Nucleus accumbens (tissue), 56 donors: ENCODE measurements at places on chromosomes 4 and X.

GRCh38 chr4:91288702-91289311, 1015.0 kb upstream of the GRID2 start:
- DNase-seq: no peak

DNA sequence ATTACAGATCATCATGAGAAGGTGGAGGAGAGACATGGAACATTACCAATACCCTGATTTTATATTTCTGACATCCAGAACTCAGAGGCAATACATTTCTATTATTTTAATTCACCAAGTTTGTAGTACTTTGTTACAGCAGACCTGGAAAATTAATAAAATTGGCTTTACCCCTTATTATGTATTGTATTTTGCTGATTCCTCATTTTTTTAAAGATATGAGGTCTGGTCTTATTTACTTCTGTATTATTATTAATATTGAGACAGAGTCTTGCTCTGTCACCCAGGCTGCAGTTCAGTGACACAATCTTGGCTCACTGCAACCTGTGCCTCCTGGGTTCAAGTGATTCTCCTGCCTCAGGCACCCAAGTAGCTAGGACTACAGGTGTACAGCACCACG, 357.3 kb upstream of the TECRL start:
- no peak for DNase-seq

DNA sequence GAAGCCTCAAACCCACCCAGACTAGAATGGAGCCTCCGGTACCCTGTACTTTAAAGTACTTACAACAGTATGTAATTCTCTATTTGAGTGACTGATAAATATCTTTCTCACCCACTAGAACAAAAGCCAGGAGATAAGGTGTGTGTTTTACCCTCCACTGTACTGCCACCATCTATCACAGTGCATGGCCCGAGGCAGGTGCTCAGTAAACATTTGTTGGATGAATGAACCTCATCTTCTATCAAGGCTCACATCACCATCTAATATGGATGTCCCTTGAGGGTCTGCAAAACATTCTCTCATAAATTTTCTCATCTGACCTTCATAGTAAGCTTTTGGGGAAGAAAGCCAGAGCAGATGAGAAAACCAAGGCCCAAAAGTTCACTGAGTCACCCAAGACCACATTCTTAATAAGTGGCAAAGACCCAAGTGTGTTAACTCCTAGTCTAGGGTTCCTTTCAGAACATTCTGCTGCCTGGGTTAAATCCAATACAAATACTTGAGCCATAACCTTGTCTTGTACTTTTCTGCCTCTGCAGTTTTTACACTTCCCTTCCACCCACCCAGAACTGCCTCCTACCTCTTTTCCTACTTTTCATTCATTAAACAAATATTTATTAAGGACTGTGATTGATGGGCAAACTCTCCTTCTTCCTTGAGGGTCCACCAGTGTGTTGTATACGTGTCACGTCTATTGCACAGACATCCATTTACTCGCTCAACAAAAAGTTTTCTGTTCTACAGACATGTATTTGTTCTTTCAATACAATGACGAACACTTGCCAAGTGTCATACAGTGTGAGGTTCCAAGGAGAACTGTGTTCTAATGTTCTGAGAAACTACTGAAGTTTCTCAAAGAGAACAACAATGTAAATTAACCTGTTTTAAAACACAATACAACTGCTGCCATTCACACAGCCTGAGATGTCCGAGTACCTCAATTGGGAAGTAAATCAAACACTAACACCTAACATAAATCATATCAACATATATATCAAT, 35.7 kb downstream of the APBB2 start:
- DNase-seq: no peak

GRCh38 chr4:43048570-43048969, 156.1 kb downstream of the GRXCR1 start:
- no peak for DNase-seq

DNA sequence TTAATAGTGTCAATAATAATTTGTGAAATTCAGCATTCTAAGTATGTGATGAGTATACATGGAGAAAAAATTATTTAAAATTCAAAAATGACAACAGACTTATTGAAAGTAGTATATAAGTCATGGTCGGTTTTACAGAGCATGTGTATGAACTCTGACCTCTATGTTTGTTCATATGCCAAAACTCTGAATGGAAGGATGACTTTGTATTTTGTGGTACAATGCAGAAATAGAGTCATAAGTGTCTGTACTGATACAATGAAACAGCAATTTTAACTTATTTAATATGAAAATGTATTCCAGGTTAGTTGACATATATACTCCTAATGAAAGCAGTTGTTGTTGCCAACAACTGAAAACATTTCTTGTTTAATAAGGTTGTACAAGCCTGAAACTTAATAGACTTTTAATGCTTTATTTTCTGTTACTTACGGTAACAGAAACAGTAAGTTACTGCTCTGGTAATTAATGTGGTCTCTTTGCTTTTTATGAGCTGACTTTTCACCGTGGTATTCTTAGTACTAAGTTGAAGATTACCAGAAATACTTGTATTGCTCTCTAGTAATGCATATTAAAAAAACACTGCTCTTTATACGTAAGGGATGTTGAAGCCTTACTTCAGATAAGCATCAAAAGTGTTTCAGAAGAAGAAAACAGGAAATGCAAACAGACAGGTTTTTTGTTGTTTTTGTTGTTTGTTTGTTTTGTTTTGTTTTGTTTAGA, 1.9 kb downstream of the UBE2K start:
- no peak for DNase-seq

- no peak for DNase-seq
Measured at GRCh38 chrX:70552130-70552704, 107.6 kb downstream of the DLG3 start.

DNA sequence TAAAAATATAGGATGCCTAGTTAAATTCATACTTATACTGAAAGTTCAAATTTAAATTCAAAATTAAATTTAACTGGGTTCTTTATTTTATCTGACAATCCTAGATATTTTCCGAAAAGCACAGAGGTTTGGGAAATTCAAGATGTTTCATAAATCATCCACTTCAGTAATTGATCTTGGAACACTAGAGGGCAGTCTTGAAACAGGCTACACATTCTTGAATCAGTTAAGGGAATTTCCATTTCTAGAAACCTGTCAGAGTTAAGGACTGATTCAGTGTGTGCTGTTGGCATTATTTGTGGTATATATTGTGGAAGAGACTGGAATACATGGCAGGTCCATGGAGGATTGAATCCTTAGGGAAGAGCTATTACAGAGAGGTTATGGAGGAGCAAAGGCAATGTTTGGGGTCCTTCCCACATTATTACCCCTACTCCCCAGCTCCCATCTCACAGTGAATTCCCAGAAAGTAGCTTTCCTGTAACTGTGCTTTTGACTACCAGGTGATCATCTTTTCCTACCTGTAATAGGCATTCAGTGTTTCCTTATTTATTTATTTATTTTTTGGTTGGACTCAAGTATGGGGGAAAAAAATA, 92.9 kb downstream of the EGF start:
- DNase-seq: no peak

- DNase-seq: no peak
Measured at GRCh38 chr4:13522282-13523104, 21.8 kb downstream of the NKX3-2 start.

GRCh38 chr4:26273616-26273980, 47.2 kb upstream of the RBPJ start:
- DNase-seq: peak; percentile 10

- no peak for DNase-seq
Measured at GRCh38 chr4:1518997-1519700, 112.9 kb upstream of the NKX1-1 start.

- no peak for DNase-seq
Measured at GRCh38 chr4:108351791-108352190, 183.1 kb upstream of the LEF1 start.

- no peak for DNase-seq
Measured at GRCh38 chrX:10679387-10679786, 59.0 kb upstream of the MID1 start.

GRCh38 chr4:96677499-96677898, 837.6 kb downstream of the PDHA2 start:
- DNase-seq: no peak

GRCh38 chrX:127578395-127578794, 473.8 kb downstream of the ACTRT1 start:
- no peak for DNase-seq

DNA sequence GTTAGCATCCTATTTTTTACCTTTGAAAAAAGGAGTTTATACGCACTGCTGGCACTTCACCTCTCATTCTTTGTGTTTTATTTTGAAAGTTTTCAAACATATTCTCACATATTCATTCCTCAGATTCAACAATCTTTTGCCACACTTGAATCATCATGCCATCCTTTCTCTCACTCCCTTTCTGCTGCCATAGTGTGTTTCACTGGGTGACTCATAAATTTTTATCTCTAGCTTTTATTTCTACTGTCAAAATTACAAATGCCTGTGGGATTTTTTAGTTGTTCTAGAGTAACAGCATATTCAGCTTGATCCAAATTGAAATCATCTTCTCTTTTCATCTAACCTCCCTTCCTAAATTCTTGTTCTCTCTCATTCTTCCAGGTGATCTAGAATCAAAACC, 28.0 kb downstream of the MFSD8 start:
- DNase-seq: no peak

DNA sequence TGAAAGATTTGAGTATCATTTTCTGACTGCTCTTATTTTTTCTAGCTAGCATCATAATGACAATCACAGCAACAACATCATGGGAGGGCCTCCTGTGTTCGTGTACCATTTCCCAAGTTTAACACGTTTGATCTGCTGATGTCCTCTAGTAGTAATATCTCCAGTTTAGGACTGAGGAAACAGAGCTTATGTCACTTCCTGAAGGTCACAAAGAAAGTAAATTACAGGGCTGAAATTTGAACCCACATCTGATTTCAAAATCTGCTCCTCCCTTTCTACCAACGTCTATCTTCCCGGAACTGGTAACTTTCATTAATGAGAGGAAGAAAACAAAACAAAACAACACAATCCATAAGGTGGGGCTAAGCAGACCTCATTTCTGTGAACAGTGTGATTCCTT, 302.7 kb downstream of the PACRGL start:
- DNase-seq: no peak

GRCh38 chrX:77937291-77937690, 26.8 kb downstream of the ATP7A start:
- no peak for DNase-seq

GRCh38 chrX:141669689-141670088, 28.9 kb downstream of the SPANXD start:
- no peak for DNase-seq

- DNase-seq: no peak
Measured at GRCh38 chr4:124167602-124168001, 544.9 kb downstream of the ANKRD50 start.

- no peak for DNase-seq
Measured at GRCh38 chrX:31240982-31241381, 169.1 kb upstream of the FTHL17 start.

DNA sequence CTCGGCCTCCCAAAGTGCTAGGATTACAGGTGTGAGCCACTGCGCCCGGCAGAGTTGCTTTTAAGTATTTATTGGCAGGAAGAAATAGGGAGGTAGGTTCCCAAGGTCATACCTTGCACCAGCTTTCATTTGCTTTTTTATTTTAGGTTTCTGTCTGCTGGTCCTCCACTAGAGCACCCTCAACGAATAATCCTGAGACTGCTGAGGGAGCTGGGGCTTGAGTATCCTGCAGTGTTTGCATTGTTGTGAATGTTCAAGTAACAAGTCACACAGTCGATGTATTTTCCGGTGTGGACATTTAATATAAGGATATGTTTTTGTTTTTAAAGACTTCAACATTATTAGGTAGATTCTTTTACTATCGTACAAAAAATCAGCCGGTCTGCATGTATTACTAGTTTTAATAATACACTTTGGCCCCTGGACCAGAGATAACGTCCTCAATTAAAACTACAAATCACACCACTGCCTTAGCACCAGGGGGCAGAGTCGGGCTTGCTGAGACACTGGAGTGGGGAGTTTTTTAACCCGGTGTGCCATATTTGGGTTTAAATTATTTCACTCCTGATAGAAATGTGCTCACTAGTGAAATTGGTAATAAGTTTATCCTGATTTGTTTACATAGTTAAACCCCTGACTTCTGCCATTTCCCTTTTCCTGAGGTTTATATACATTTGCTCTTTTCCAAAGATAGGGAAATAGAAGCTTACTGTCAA, 11.6 kb downstream of the SMIM20 start:
- no peak for DNase-seq

DNA sequence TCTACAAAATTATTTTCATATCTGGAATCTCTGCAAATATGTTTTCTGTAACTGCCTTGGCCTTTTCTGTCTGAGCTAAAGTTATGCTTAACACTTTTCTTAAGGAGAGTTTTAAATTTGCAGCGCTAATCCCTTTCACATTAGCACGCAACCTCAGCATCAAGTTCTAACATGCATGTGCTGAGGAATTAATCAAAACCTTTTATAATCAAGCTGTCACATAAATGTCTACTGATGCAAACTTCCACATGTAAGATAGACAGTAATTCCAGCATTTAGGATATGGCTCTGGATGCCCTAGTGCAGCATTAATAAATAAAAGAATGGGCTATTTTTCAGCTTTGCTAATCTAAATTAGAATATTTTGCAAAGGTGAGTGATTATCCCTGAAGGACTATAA, 17.5 kb upstream of the NEIL3 start:
- DNase-seq: no peak

- no peak for DNase-seq
Measured at GRCh38 chrX:155888139-155888538, 7.0 kb downstream of the VAMP7 start.

DNA sequence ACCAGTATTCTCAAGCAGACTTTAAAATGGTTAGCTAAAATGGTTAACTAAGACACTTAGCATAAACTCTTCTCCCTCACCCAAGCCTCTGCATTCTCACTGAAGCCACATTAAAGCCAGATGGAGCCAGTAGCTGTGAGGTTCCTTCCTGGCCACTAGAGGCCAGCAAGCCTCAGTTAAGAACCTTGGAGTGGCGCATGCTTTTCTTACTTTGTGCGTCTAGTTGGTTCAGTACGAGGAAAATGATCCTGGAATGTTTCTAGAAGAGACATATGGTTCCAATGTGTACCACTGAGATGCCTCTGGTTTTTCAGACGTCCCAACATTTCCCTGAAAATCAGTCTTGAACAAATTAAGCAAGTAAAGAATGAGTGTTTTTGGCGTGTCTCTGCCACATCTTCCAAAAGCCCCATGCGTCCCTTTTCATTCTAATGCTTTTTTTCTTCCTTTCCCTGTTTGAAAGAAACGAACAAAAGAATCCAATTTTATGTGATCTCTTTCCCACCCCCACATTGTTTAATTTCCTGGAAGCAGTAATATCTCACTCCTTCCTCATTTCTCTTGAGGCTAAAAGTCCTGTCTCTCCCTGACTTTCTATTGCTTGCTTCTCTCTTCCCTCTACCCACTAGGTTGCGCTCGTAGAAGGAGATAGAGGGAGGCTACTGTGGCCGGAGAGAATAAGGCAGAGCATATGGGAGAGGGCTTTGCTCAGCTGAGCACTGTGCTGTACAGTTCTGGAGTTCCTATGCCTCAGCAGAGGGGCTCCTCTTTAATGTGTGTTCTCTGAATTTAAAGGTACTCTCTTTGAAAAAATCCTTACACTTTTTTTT, 82.9 kb upstream of the TAB3 start:
- DNase-seq: no peak
